ENCODE measurements at places on chromosomes 7 and 10.

DNA sequence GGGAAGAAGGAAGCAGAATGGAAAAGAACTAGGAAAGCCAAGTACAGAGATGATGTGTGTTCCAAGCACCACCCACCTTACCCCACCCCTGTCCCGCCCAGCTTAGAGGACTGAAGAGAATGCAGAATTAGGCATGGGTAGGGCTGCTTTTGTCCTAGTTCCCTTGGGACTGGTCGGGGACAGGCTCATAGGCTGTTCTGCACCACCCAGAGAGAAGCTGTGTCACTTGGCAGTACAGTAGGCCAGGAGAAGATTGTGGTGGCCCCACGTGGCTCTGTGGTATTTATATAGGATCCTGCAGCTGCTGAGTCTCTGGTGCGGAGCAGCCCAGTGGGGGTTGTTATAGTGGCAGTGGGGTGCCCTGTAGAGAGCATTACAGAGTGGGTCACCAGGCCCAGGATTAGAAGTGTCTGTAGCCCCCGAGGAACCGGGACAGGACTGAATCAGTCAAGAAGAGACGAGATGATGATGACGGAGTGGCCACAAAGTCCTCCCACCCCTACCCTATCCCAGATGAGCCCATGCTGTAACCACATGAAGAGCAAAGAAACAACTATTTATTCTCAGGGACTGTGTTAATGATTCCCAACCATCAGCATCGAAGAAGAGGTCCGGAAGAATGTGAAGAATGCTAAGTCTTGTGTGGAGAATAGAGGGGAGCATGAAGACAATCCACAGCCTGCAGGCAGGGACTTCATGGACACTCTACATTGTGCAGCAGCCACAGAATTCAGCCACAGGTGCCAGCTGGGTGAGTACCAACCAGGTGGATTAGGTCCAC, 88.9 kb downstream of the C1GALT1 start:
- no peak for DNase-seq

GRCh38 chr10:63374991-63375390, 90.8 kb downstream of the JMJD1C start:
- no peak for DNase-seq

GRCh38 chr7:77985974-77986339, 187.4 kb downstream of the PHTF2 start:
- DNase-seq: no peak

GRCh38 chr10:27440021-27440420, 64.1 kb upstream of the RAB18 start:
- no peak for DNase-seq

DNA sequence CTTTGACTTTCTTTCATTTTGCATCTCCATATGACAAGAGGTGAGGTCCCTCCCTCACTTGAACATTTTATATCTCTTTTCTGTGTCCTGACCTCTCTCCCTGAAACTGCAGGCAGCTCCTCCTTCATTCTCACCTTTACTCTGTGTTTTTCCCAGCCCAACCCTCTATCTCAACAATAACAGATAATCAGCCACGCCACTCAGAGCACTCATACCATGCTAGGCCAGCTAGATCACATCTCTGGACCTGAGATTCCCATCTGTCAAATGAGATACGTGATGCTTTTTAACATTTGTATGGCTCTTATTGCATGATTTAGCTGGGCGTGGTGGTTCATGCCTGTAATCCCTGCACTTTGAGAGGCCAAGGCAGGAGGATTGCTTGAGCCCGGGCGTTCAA, 63.1 kb upstream of the PDCD4 start:
- no peak for DNase-seq

- no peak for DNase-seq
Observed at GRCh38 chr7:157693521-157694375, 356.9 kb downstream of the DNAJB6 start.

DNA sequence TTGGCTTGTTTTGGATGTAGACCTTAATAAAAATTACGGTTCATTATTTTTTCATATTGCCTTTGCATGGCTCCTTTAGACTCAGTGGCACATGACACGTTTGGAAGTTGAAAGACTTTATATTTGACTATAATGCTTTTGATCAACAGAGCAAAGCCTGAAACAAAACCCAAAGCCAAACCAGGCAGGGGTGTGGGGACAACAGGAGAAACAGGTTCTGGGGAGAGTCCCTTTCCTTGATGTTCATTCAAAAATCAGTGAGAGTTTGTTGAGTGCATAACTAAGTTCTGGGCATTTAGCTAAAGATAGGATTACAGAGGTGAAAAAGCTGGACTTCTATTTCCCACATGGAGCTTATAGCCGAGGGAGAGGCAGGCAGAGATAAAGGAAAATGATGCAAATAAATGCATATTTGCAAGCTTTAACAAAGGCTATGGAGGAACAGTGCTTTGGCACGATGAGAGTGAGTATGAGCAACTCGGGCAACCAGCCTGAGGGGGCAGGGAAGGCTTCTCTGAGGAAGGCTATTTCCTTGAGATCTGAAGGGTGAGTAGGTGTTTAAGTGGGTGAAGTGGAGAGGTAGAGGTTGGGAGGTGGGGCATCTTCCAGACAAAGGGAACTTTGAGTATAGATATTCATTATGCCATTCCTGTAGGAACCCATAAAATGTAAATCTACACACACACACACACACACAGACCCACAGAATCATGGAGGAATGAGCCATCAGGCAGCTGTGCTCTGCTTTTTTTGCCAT, 34.5 kb upstream of the PDZD8 start:
- DNase-seq: no peak

DNA sequence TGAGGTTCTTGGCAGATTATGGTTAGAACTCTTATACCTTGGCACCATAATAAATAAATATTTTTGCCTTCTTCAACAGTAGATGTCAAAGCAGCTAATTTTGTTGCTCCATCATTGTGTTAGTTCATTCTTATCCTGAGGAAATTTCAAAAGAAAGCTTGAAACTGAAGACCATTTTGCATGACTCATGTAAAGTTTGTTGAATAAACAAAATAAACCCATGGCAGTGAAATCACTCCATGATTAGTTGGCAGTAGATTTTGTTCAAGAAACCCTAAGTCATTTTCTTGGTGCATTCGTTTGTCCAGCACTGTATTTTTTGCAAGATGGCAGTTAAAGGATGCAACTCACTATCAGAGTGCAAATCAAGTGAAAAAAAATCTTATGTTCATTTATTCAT, 91.6 kb downstream of the HECW1 start:
- DNase-seq: no peak

- peak; percentile 63 for DNase-seq
Observed at GRCh38 chr7:34823650-34824258, 165.7 kb downstream of the NPSR1 start.

- no peak for DNase-seq
Observed at GRCh38 chr10:43913676-43914235, 265.1 kb upstream of the ZNF32 start.

- DNase-seq: no peak
Observed at GRCh38 chr10:133159611-133159949, 439 bp upstream of the KNDC1 start.

DNA sequence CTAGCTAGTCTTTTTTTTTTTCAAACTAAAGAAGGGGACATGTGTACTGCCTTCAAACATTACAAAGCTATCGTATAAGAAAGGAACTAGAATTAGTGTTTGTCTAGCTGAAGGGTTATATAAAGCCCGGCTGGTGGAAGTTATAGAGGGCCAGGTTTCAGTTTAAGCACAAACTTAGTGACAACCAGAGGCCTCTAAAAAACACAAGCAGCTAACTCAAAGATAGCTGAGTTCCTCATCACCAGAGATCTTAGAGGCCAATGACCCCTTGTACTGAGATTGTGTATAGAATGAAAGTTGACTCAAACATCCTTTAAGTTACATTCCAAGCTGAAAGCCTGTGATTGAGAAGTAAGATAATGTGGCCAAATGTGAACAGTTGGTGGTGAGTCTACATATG, 28.1 kb upstream of the SGMS1 start:
- DNase-seq: no peak

DNA sequence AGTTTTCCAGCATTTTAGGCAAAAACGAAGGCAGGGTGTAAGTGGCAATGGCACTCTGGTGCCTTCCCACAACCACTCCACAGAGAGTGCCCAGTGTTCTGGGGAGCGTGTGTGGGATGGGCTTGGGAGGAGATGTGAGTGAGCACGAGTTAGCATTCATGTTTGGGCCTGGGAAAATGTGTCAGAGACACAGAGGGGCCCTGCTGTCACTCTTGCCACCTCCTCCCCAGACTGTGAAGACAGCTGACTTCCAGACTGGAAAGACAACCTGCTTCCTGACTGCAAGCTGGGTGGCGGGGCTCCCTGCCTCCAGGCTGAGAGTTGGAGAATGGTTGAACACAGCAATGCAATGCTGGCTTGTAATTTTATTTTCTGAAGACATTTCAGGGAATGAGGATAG, 454.5 kb upstream of the ZMIZ1 start:
- no peak for DNase-seq

Data from stimulated activated naive CD8-positive, alpha-beta T cell treated with anti-CD3 and anti-CD28 coated beads, Interleukin-15, Interleukin-2, amounts not matched to agents 100 U/mL and 50 U/mL, for 24 hours (primary cell).